NCI-H1048 (cell line): ENCODE measurements at places on chromosomes 1 and 21.

- DNase-seq: no peak
These were observed 694 bp downstream of the MEAF6 start for GRCh38 chr1:37513795-37514349.

DNA sequence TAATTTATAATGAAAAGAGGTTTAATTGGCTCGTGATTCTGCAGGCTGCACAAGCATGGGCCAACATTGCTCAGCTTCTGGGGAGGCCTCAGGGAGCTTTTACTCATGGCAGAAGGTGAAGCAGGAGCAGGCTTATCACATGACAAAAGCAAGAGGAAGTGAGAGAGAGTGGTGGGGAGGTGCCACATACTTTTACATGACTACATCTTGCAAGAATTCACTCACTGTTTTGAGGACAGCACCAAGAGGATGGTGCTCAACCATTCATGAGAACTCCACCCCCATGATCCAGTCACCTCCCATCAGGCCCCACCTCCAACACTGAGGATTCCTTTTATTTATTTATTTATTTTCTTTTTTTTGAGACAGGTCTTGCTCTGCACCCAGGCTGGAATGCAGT, 5.5 kb upstream of the PLEKHM2 start:
- DNase-seq: no peak

GRCh38 chr1:230067871-230068620, 1.0 kb downstream of the GALNT2 start:
- DNase-seq: no peak

- DNase-seq: no peak
These were observed 45.1 kb downstream of the LUZP1 start for GRCh38 chr1:23123528-23123927.

GRCh38 chr1:86382878-86383277, 13.2 kb downstream of the ODF2L start:
- no peak for DNase-seq

- DNase-seq: no peak
These were observed 648.9 kb downstream of the SMYD3 start for GRCh38 chr1:245858022-245858721.
